ENCODE measurements at places on chromosomes 16 and 17.

- no peak for DNase-seq
Observed at GRCh38 chr17:46078675-46079074, 79.6 kb downstream of the STH start.

GRCh38 chr17:13498184-13498583, 103.5 kb downstream of the HS3ST3A1 start:
- no peak for DNase-seq

GRCh38 chr17:50188531-50188920, 12.9 kb downstream of the COL1A1 start:
- no peak for DNase-seq

DNA sequence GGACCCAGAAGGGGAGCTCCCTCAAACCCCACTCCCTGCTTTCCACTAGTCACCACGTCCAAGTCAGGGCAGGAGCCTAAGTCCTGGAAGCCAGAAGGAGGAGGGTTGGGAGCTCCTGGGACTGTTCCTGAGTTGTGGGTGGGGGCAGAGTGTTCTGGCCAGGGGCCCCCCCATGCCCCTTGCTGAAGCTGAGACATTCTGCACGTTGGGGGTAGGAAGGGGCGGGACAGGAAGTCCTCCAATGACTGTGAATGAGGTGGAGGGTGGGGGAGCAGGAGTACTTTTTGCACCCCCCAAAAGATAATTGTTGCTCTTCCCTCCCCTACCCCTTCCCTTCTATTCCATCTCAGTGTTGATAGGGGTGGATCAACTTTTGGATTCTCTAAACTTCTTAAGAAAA, 21.4 kb upstream of the C17orf113 start:
- no peak for DNase-seq

DNA sequence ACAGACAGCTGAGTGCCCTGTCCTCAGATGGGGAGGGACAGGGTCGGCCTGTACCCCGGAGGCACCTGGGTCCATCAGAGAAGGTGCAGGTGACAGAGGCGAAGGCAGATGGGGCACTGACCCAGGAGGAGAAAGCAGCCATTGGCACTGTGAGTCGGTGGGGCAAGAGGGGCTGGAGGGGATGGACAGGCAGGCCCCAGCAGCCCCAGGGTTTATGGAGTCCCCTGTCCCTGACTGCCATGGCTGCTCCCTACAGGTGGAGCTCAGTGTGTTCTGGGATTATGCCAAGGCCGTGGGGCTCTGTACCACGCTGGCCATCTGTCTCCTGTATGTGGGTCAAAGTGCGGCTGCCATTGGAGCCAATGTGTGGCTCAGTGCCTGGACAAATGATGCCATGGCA, 32.1 kb downstream of the ANKRD40 start:
- no peak for DNase-seq

- DNase-seq = no peak
Observed at GRCh38 chr17:27755706-27756466, 44.4 kb downstream of the NOS2 start.

DNA sequence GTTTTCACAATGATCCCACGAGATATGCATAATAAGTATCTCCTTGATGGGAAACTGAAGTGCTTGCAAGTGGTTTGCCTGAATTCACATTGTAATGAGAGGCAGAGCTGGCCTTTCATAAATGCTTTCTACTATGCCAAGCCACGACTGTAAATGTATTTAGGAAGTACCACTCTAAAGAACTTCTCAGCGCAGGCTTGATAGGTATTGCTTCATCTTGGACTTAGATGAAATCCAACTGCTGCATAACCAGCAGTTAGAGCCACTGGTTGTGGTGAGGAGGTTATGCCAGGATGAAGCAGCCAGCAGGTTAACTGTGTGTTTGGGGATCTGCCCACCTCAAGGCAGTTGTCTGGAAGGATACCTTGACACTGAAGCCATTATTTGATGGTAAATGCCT, 26.8 kb downstream of the MARCHF10 start:
- peak; percentile 65 for DNase-seq

DNA sequence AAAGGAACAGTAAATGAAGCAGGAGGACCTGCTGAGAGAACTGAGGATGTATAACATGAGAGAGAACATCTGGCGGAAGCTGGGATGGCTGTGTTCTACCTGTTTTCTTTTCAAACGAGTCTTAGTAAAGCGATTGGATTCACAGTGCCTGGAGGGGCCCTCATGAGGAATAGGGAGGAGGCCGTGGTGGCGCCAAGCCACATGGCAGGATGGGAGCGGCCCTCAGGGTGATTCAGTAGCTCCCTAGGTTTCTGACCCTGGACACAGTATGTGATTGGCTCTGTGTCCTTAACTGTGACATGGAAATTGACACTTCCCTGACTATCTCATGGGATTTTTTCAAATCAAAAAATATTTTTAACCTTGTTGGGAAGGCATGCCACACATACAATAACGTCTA, 32.1 kb downstream of the USP43 start:
- DNase-seq = peak; percentile 86

- peak; percentile 95 for DNase-seq
Observed at GRCh38 chr16:75011634-75012307, 12.9 kb downstream of the ZNRF1 start.

DNA sequence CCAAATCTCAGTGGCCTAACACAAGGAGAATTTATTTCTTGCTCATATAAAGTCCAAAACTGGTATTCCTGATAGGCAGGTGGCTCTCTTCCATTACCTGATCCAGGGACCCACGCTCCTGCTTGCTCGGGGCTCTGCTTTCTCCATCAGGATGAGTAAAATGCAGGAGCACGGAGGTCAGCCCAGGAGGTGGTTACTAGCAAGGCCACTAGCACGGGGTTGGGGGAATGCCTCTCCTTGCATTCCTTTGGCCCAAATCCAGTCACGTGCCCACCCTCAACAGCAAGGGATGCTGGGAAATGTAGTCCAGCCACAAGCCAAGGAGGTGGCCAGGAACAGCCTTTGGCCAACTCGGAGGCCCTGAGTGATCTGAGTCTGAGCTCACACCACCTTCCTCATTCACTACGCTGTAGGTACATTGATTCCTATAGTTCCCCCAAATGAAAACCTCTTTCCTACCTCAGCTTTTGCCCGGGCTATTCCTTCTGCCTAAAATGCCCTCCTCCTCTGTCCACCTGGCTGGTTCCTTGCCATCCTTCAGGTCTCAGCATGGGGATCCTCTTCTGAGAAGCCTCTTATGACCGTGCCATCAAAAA, 38.3 kb upstream of the HAPSTR1 start:
- peak; percentile 65 for DNase-seq

GRCh38 chr17:36608794-36609497, 7.6 kb downstream of the MRM1 start:
- DNase-seq = peak; percentile 80

DNA sequence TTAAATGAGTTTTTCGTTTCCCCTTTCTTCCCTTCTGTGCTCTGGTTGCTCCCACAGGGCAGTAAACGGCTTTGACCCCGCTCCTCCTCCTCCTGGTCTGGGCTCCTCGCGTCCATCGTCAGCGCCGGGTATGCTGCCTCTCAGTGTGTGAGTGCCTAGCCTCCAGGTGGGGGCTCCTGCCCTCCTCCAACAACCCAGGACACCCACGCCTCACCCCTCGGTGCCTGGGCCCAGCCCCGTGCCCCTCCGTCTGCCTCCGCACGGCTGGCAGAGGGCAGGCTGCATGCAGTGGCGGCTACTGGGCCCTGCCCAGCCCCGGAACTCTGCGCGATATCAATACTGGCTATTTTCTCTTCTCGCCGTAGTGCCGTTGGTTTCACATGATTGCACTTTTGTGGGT, 31.2 kb downstream of the NDEL1 start:
- no peak for DNase-seq

- no peak for DNase-seq
Observed at GRCh38 chr17:82314727-82315605, 2.4 kb downstream of the CD7 start.

- no peak for DNase-seq
Observed at GRCh38 chr17:69428252-69428980, 13.9 kb downstream of the MAP2K6 start.

GRCh38 chr17:77951123-77951522, 7.4 kb upstream of the TNRC6C start:
- DNase-seq = no peak

DNA sequence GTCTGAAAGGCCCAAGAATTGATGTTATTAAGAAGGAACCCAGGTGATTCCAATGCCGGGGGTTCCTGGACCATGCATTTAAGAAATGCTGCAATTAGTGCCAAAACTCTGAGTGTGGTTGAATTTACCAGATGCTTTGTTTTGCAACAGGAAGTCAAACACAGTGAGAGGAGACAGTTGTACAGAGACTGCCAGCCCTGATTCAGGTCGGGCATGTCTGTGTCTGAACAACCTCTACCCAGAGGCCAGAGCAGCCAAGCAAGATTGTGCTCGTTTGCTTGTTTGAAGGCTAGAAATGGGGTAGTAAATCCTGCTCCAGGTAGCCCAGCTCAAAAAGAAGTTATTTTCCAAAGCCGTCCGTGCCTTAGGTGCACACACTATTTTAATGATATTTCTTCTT, 412.4 kb upstream of the ERCC4 start:
- peak; percentile 4 for DNase-seq

DNA sequence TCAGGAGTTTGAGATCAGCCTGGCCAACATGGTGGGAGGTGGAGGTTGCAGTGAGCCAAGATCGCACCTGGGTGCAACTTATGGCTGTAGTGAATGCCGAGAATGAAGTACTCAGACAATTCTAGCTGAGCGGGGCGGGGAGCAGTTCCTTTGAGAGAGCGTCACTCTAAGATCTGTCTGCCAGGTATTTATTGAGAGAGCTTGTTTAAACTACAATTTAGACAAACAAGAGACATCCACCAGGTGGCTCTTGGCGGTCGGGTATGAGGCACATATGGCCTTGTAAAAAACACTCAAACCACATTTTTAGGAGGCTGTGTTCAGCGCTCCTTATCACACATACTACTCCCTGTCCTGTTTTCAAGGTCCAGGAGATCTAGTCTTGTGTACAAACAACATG, 40.6 kb upstream of the CDH1 start:
- no peak for DNase-seq

All from epithelial cell of esophagus (primary cell).